CD4-positive, alpha-beta T cell (primary cell): ENCODE measurements at places on chromosomes 6 and 20. TPM values are rescaled to one million over a fixed set of nuclear protein-coding genes. Genes with fewer than 3 reads are reported as not detected.

DNA sequence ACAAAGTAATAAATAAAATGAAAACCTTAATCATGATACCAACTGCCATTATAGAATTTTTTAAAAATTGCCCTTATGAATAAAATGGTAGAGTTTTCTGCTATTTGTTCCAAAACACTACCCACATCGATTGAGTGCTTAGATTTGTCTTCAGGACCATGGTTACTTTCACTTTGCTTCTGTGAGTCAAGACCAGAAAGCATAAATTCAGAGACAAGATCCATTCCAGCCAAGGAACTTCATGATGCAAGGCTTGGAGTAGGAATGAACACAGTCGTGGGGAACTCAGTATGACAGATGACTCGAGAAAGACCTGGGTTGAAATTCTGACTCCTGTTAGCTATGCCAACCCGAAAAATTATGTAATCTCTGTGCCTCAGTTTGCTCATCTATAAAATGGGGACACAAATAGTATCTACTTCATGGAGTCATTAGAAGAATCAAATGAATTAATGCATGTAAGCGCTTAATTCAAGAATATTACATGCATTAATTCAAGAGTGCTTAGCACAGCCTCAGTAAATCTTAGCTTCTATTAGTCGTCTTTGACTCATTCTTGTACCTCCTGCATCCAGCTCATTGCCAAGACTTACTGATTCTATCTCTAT lies 72.5 kb upstream of the MYLIP start:
- no peak overlapping the region for H3K4me3 ChIP-seq
- H3K4me1 ChIP-seq = no peaks in the 10 kb centered on the region
- DNase-seq = no peak
- H3K27ac ChIP-seq = no peak overlapping the region
- no peaks in the 10 kb centered on the region for H3K36me3 ChIP-seq
- no peaks in the 10 kb centered on the region for H3K27me3 ChIP-seq

DNA sequence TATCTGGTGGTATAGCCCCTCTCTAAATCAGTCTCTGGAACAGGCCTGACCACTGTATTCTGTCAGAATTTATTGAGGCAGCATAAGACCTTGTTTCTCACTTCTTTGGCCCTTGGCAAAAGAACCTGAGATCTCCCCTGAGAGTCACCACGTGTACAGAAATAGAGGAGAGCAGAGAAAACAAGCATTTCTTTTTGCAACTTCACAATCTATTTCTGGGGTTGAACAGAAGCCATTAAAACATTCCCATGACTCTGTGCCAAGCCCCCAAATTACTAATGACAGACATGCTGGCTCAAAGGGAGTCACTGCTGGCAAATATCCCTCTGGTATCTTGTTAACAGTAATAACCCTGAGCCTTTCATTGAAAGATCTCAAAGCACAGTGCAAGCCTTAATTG lies 395.3 kb downstream of the MAFB start:
- DNase-seq = no peak

DNA sequence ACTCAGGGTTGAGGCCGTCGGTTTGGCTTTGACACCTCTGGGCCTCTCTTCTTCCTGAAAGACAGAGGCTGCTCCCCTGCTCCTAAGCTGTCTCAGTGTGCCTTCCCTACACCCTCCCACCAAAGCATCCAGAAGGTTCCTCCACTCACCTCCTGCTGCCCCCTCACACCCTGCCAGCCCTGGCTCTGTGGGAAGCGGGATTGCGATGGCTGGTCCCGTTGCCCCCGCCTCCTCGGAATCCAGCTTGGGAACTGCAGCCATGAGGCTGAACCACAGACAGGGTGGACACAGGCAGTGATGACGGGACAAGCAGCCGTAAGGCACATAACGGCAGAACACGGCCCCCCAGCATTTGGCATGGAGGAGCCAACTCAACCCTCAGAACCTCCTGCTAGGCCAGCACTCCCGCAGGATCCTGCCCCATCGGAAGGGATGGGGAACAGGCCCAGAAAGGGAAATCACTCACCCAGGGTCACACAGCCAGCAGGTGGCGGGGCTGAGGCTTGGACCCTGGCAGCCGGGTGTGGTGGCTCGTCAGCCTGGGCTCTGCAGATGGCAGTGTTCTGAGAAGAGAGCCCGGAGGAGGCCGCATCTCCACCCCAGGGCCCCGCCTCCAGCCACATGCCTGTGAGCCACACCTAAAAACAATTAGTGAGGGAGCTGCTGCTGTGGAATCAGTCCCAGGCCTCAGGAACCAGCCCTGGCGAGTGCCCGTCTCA lies 139.6 kb downstream of the PHACTR3 start:
- H3K4me3 ChIP-seq = no peak overlapping the region
- DNase-seq = no peak
- no peaks in the 10 kb centered on the region for H3K36me3 ChIP-seq
- no peaks in the 10 kb centered on the region for H3K4me1 ChIP-seq

- H3K27me3 ChIP-seq = no peaks in the 10 kb centered on the region
- DNase-seq = no peak
- H3K4me1 ChIP-seq = peaks cover 18% of the 10 kb centered on the region
- H3K4me3 ChIP-seq = no peak overlapping the region
- H3K36me3 ChIP-seq = no peaks in the 10 kb centered on the region
- H3K27ac ChIP-seq = no peak overlapping the region
Measured at GRCh38 chr20:52193133-52193532, 1.6 kb upstream of the ZFP64 start.

DNA sequence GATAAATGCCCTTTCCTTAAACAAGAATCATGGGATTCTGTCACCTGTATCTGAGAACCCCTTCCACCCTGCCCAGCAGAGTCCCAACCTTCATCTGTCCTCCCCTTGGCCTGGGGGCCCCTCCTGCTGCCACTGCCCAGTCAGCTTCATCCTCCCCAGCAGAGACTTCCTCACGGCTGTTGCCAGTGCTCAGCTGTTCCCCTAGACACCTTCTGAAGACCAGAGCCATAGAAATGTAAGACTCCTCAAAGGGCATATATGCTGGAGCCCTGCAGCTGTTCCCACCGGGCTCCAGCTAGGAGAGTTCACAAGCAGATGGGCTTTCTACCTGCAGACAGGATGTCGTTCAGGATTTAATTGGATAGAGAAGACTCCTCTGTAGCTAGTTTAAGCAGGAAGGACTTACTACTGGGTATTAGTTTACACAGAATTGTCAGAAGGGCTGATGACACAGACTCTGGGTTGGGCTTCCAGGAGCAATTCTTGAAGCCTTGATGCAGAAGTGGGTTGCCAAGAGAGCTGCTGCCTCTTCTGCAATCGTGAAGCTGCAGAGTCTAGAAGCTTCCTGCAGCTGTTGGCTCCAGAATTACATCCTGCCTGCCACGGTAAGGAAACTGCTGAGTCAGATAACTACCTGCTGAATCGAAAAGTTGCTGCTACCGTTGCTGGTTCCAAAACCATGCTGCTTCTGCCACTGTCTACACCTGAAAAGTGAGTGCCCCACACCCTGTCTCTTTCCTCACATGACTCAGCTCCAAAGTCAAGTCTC lies 57.1 kb upstream of the MLN start:
- H3K27ac ChIP-seq = no peak overlapping the region
- H3K4me1 ChIP-seq = peaks cover 73% of the 10 kb centered on the region
- H3K4me3 ChIP-seq = no peak overlapping the region
- peak; percentile 51 for DNase-seq

DNA sequence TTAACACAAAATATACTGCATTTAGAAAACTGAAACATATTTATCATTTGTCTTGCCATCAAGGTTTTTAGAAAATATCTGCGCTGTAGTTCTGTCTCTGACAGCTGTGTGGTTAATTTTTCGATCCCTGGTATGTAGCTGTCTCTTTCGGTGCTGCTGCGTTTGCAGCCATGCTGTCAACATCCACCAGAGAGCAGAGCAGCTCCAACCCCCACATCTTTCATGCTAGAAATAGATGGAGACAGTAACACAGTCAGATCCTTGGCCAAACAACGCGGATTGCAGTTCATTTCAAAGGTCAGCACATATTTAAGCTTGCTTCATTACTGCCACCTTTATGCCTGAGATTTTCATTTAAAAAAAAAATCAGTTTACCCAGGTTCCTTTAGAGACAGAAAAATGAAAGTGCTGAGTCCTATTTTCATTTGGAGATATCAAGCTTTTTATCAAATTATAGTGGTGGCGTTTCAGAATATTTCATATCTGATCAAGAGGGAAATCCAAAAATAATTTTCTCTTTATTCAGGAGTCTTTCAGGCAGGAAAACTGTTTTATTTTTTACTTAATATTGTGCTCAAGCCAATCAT lies 157.7 kb upstream of the MMS22L start:
- H3K4me3 ChIP-seq = no peak overlapping the region
- H3K27ac ChIP-seq = no peak overlapping the region
- no peaks in the 10 kb centered on the region for H3K4me1 ChIP-seq
- no peaks in the 10 kb centered on the region for H3K27me3 ChIP-seq

DNA sequence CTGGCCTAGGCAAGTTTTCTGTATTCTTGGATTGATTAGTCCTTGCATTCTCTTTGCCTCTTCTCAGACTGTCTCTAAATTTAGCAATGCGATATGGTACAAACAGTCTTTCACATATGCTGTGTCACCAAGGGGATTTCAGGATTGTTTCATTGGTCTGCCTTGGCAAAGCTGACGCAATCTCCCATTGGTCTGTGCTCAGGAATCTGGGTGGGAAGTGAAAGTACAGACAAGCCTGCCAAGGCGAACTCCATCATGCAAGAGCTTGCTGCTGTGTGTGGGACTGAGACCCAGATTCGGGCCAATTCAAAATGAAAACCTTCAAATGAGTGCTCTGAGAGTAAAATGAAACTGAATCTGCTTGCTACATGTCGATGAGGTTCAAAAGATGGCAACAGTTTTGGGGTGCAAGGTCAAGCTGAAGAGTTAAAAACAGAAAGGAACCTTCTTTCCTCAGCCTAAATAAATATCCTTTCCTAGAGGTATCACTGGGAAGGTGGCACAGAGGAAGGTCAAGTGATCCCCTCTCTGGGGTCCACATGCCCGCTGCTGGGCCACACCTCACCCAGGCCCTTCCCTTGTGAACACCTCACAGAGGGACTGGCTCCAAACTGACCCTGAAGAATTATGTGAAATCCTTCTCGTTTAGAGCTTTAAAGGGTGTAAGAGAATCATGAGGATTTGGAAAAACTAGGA lies 198.8 kb upstream of the PREP start:
- H3K36me3 ChIP-seq = no peaks in the 10 kb centered on the region
- H3K4me1 ChIP-seq = peaks cover 6% of the 10 kb centered on the region
- no peak for DNase-seq
- peak overlapping the region; percentile 25 for H3K4me3 ChIP-seq
- H3K27me3 ChIP-seq = no peaks in the 10 kb centered on the region
- no peak overlapping the region for H3K27ac ChIP-seq

GRCh38 chr6:64520050-64520449 lies 884.4 kb downstream of the PHF3 start:
- no peaks in the 10 kb centered on the region for H3K36me3 ChIP-seq
- H3K4me1 ChIP-seq = no peaks in the 10 kb centered on the region
- H3K27ac ChIP-seq = no peak overlapping the region
- no peak for DNase-seq

DNA sequence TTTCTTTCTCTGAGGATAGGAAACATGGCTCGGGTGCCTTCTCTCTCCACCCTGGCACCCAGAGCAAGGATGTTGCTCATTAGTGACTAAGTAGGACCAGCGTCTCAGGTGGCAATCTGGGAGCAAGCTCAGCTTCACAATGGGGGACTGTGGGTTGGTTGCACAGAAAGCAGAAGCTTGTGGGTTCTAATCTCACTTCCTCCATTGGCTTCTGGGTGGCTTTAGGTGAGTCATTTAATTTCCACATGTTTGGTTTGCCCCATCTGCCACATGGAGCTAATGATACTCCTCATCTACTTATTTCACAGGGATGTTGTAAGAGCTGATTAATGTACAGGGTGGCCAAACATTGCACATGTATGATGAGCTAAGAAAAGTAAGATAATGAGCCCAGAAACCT lies 54.8 kb upstream of the AKIRIN2 start:
- no peaks in the 10 kb centered on the region for H3K36me3 ChIP-seq
- H3K27ac ChIP-seq = no peak overlapping the region
- H3K27me3 ChIP-seq = no peaks in the 10 kb centered on the region
- DNase-seq = no peak
- H3K4me1 ChIP-seq = peaks cover 6% of the 10 kb centered on the region

DNA sequence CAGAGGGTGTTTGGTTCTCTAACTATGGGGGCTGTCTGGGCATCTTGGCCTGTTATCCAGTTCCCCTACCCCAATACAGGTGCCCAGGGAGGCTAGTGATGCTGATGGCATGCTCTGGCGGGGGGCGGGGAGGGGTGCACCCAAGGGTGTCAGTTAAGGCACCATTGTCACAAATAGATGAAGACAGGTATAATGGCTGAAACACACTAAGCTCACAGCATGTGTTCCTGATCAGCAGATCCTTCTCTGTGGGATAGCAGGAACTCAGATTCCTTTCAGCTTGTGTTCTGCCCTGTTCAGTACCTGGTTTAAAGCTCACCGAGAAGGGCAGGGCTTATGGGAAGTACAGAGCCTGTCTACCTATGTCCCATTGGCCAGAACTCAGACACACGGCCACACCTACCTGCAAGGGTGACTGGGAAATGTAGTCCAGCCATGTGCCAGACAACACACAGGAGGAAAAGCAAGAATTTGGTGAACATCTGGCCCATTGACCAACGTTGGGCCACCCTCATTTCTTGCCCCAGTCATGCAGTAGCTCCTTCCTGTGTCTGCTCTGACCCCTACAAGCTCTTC lies 3.4 kb upstream of the RSPO4 start:
- H3K36me3 ChIP-seq = no peaks in the 10 kb centered on the region
- no peak overlapping the region for H3K4me3 ChIP-seq
- peaks cover 23% of the 10 kb centered on the region for H3K27me3 ChIP-seq
- peaks cover 3% of the 10 kb centered on the region for H3K4me1 ChIP-seq
- no peak for DNase-seq

- no peaks in the 10 kb centered on the region for H3K36me3 ChIP-seq
- no peaks in the 10 kb centered on the region for H3K27me3 ChIP-seq
- H3K27ac ChIP-seq = no peak overlapping the region
- H3K4me1 ChIP-seq = no peaks in the 10 kb centered on the region
- H3K4me3 ChIP-seq = no peak overlapping the region
- DNase-seq = no peak
Measured at GRCh38 chr20:12729326-12729725, 279.4 kb upstream of the SPTLC3 start.

GRCh38 chr6:145749632-145750031 lies 14.3 kb upstream of the EPM2A start:
- no peaks in the 10 kb centered on the region for H3K4me1 ChIP-seq
- no peak for DNase-seq
- no peaks in the 10 kb centered on the region for H3K36me3 ChIP-seq
- no peaks in the 10 kb centered on the region for H3K27me3 ChIP-seq
- H3K27ac ChIP-seq = no peak overlapping the region

GRCh38 chr6:43838276-43839036 lies 68.4 kb downstream of the VEGFA start:
- no peak overlapping the region for H3K27ac ChIP-seq
- no peaks in the 10 kb centered on the region for H3K27me3 ChIP-seq
- no peak for DNase-seq
- no peaks in the 10 kb centered on the region for H3K36me3 ChIP-seq

GRCh38 chr6:72861935-72862432 lies 240.1 kb downstream of the KCNQ5 start:
- no peaks in the 10 kb centered on the region for H3K27me3 ChIP-seq
- H3K36me3 ChIP-seq = no peaks in the 10 kb centered on the region
- no peak overlapping the region for H3K27ac ChIP-seq
- DNase-seq = no peak

LAMA2 gene
- 0.05 TPM for total RNA-seq

ZNF451 gene
- total RNA-seq = 132 TPM

SLC22A16 gene
- total RNA-seq = not detected

PNLDC1 gene
- total RNA-seq = not detected

UBD gene
- not detected for total RNA-seq

SIM1 gene
- total RNA-seq = not detected

DCBLD1 gene
- 1.4 TPM for total RNA-seq

C20orf202 gene
- total RNA-seq = not detected

CD93 gene
- total RNA-seq = 1.1 TPM

BPIFB1 gene
- not detected for total RNA-seq

CRYBG1 gene
- 59.4 TPM for total RNA-seq

SIRPD gene
- 0.28 TPM for total RNA-seq
